Hematopoietic multipotent progenitor cell (in vitro differentiated cells): ENCODE measurements at places on chromosomes 7 and 10. TPM values are rescaled to one million over a fixed set of nuclear protein-coding genes. Genes with fewer than 3 reads are reported as not detected.

RBP4 gene
- not detected for total RNA-seq

GRCh38 chr7:91883676-91884362, 3.3 kb upstream of the MTERF1 start:
- no peak for DNase-seq

DNA sequence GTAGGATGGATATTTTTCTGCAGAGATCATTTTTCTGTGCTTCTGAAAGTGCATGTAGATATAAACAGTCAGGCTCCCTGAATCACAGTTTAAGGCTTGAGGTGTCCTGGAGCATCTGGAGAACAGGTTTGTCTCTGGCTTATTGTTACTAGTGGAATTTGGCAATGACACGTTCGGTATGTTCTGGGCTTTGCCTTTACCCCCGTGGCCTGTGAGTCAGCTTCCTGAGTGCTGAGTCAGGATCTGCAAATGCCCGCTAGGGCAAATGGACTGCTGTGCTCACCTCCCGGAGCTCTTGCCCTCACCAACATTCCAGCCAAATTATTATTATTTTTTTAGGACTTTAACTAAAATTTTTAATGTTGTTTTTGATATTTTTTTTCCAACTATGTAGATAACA, 192.5 kb upstream of the PRSS1 start:
- peak; percentile 78 for DNase-seq

- DNase-seq = no peak
Observed at GRCh38 chr7:141239661-141240060, 165.8 kb downstream of the TMEM178B start.

DNA sequence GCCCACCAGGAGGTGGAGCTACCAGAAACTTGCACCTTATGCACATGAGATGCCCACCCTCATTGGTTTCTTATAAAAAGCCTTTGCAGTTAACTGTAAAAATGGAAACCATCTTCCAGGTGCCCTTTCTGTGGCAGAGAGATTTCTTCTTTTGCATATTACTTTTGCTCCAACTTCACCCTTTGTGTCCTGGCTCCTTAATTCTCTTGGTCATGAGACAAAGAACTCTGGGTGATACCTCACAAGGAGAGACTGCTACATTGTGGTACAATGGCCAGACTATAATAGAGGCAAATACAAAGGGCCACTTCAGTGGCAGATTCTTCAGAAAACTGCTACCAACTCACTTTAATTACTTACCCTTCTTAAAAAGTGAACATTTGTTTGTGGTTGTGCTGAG, 76.4 kb upstream of the PTER start:
- DNase-seq = no peak

DNA sequence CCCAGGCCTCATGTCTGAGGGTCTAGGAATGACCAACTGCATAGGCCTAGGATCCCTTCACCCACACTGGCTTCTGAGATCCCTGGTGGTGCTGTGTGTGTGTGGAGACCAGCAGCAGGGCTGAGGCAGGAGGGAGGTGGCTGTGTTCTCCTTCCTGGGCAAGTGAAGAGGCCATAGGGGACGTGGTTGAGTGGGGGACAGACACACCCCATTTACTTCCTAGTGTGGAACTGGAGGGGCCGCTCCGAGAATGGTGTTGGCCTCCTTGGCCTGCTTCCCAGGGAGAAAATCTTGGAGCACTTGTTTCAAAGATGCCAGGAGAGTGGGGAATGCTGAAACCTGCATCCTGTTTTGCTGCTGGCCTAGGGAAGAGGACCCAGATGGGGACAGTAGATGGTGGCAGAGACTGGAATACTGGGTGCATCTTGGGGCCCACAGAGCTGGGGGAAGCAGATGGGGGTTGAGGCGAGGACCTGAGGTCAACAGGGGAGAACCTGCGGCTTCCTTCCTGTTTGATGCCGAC, 19.1 kb downstream of the UBTD1 start:
- DNase-seq = no peak

DNA sequence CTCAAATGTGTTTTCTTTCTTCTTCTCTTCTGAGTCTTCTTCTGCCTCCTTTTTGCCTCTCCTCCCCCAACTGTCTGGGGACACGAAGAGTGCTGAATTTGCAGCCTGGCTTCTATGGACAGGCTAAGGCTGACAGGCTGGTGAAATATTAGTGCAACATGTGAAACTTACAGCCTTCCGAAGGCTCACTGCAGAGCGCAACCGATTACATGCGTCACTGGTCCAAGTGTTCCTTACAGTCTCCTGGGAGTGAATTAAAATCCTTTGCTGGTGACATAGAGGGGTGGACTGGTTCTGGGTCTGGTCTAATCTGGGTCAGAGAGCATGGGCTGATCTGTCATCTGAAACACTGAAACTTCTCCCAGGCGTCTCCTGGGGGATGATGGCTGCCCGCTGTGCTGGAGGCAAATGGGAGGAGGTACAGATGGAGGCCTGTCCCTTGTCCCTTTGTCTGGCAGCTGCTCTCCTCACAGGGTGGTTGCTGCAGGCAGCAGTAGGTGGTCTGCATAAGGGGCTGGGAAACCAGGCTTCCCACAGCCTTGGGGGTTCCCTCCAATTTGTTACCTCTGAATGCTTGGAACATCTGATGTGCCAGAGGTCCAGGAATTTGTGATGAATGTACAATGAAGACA, 143.8 kb upstream of the BMPER start:
- DNase-seq = no peak
